Ovary (tissue), 10 donors: ENCODE measurements at places on chromosomes 7 and 10. TPM values are rescaled to one million over a fixed set of nuclear protein-coding genes. Genes with fewer than 3 reads are reported as not detected.

GRCh38 chr7:139870380-139870779, 41.3 kb downstream of the TBXAS1 start:
- no peak for DNase-seq

DNA sequence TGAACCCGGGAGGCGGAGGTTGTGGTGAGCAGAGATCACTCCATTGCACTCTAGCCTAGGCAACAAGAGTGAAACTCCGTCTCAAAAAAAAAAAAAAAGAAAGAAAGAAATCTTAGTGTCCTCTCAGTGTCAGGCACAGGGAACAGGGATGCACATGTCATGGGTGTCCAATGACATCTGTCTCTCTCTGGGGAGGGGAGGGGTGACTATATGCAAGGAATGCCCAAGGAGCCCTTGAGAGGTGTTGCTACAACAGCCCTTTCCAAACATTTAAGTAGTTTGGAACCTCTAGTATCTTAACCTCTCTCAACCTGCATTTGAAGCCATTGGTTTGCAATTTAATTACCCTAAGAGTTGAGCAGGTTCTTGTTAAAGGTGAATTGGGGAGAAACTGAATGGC, 28.9 kb downstream of the PDLIM1 start:
- no peak for DNase-seq

DNA sequence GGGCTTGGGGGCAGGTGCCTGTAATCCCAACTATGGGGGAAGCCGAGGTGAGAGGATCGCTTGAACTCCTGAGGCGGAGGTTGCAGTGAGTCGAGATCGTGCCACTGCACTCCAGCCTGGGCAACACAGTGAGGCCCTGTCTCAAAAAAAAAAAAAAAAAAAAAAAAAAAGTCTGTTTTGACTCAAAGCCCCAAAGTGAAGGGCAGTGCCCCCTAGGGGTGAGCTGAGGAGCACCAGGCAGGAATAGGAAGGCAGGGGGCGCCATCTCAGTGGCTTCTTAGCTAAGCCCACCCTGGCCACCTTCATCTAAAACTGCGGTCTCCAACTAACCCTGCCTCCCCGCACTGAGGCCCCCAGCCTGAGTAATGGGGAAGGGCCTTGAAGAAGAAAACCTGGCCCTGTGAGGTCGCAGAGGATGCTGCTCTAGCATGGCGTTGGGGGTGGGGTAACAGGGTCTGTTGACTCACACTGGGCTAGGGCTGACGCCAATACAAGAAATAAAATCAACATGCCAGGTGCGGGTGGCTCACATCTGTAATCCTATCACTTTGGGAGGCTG, 9.8 kb downstream of the PODXL start:
- DNase-seq = no peak

DNA sequence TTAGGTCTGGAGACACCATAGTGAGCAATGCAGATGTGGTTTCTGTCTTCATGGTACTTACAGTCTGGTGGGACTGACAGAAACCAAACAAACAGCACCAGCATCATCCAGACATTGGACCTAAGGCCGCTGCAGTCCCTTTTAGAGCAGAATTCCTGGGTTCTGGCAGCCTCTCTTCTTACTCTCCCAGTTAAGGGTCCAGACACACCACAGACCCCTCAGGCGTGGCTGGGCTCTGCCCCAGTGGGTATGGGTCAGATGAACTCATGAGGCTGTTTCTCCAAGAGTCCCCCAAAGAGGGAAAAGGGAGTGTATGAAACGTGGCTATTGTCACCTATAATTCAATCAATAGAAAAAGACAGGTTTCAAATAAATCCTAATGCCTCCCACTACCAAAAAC, 31.3 kb downstream of the PRLHR start:
- no peak for DNase-seq

GRCh38 chr10:94251568-94251967, 111.2 kb downstream of the NOC3L start:
- no peak for DNase-seq

GRCh38 chr10:34305189-34305588, 509.9 kb downstream of the PARD3 start:
- DNase-seq = no peak

DNA sequence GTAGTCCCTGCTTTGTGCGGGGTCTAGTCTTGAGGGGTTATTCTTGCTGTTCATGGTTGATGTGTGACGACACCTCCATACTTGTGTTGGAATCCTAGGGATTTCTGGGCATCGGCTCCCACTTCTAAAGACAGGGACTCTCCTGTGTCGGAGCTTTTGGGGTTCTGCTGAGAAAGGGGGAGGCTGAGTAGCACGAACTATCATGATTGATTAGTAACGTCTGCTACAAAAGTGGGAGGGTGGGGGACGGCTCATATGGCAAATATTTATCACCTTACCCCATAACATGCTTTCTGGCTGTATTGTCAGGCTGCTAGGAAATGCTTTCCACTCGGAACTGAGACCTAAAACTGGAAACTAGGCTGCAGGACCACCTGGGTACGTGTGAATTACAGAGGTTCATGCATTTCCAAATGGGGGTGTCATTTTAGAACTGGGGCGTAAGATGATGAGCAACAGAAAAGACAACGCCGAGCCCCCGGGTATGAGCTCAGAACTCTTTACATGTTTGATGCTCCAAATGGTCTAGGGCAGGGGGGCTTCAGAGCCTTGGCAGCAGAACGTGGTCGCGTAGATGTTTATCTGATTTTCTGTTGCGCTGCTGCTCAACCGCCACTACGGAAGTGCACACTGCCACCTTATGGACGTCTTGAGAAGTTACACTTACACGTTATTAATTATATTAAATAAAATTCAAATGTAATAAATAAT, 15.1 kb upstream of the NME8 start:
- peak; percentile 48 for DNase-seq

DNA sequence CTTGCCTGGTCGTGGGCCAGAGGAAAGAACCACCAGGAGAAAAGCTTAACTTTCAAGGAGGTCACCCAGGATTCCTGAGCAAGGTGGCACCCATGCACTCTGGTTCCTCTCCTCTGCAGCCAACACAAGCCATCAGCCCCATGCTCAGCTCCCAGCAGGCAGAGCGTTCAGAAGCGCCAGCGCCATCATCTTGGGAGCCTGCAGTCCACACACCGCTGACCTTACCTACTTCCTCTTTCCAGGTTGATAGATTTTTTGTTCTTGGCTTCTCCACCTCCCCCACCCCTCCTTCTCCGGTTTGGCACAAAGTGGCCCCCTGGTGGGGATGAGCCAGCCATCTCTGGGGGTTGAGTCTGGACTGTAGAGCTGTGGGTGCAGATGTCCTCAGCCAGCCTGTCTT, 1.7 kb upstream of the WDR86 start:
- DNase-seq = no peak

GRCh38 chr7:17299483-17299991, 1.1 kb downstream of the AHR start:
- DNase-seq = no peak

- DNase-seq = no peak
Measured at GRCh38 chr10:48390558-48390871, 84.0 kb downstream of the MAPK8 start.

DNA sequence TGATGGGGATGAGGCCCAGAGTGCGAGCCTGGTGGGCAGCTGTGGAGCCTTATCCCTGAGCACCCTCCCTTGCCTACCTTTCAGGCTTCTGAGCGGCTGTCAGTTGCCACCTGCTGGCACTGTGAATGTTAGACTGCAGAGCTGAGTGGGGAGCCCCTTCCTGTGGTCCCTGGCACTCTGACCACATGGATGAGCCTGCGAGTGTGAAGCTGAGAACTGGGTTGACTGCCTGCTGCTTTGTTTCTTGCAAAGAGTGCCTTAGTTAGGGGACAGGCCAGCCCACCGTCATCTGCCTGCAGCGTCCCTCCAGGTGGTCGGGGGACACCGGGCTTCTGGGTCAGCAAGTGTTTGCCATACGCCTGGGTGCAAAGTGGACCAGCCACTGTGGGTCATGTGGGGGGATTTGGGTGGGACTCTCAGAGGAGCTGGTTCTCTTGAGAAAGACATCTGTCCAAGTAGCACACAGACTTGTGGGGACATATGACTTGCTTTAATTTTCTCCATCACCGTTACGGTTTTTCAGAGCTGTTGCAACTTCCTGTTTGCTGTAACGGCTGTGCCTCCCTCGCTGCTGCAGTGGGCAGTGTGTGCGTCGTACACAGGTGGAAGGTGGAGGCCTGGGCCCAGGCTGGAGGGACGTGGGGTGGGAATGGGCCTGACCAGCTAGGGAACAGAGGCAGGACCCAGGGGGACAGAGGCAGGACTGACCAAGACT, 13.7 kb downstream of the INPP5A start:
- peak; percentile 15 for DNase-seq

GRCh38 chr7:39664057-39664456, 40.7 kb downstream of the RALA start:
- no peak for DNase-seq

DNA sequence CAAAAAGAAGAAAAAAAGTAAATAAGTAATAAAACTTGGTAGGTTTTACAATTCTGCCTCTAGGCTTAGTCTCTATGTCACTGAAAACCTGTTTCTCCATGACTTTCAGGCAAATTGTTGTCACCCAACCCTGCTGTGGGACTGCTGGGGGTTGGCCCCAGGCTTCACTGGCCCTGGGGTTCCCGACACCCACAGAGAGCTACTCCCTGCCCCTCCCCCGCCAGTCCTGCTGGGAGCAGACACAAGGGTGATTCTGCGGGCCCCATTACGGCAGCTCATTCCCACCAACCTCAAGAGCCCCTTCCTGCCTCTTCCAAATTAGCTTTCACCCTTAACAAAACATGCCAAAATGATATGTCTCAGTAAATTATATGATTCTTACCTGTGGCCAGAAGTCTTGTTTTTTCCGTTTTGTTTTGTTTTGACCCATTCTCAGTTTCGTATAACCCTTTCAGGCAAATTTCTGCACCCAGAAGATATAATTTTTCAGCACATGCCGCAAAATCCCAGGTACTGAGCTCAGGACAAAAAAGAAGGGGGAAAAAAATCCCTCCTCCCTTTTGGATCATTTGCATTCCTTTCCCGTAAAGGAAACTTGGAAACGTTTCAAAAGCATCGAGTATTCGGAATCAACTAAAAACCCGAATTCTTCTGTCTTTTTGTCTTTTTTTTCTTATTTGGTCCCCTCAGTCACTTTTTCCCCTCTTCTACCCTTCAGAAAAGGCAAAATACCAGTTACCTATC, 27.8 kb downstream of the CHST15 start:
- DNase-seq = no peak

DNA sequence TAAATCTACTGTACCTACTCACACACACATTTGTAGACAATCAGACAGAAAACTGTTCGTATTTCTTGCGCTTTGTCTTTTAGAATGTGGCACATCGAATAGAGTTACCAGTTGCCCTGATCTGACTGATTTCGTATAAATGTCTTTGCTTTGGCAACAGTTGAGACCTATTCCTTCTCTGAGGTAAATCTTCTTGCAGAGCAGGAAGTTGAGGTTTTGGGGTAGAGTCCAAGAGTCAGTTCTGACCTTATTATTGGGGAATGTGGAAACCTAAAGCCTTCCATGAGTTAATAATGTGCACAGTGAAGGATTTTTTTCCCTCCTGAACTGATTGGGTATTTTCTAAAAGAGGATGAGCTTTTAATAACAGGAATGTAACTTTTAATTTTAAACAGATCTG, 135.3 kb downstream of the KIAA1217 start:
- no peak for DNase-seq

GRCh38 chr7:51289623-51290303, 26.8 kb downstream of the COBL start:
- no peak for DNase-seq

GRCh38 chr7:80453699-80454340, 58.0 kb downstream of the GNAT3 start:
- DNase-seq = no peak

Gene ZNF365
- 0.16 TPM for polyA plus RNA-seq

Gene PPRC1
- 18.1 TPM for polyA plus RNA-seq

Gene CALCR
- polyA plus RNA-seq = 0.25 TPM

Gene ADRA2A
- polyA plus RNA-seq = 19.0 TPM

Gene SH2B2
- polyA plus RNA-seq = 2.0 TPM
